ENCODE measurements at places on chromosomes 7 and 10. TPM values are rescaled to one million over a fixed set of nuclear protein-coding genes. Genes with fewer than 3 reads are reported as not detected.

GRCh38 chr10:34384372-34384771 is 430.7 kb downstream of the PARD3 start:
- H3K27me3 ChIP-seq = no peaks in the 10 kb centered on the region
- no peak for DNase-seq
- no peak overlapping the region for H3K4me3 ChIP-seq
- no peaks in the 10 kb centered on the region for H3K36me3 ChIP-seq
- no peaks in the 10 kb centered on the region for H3K4me1 ChIP-seq

DNA sequence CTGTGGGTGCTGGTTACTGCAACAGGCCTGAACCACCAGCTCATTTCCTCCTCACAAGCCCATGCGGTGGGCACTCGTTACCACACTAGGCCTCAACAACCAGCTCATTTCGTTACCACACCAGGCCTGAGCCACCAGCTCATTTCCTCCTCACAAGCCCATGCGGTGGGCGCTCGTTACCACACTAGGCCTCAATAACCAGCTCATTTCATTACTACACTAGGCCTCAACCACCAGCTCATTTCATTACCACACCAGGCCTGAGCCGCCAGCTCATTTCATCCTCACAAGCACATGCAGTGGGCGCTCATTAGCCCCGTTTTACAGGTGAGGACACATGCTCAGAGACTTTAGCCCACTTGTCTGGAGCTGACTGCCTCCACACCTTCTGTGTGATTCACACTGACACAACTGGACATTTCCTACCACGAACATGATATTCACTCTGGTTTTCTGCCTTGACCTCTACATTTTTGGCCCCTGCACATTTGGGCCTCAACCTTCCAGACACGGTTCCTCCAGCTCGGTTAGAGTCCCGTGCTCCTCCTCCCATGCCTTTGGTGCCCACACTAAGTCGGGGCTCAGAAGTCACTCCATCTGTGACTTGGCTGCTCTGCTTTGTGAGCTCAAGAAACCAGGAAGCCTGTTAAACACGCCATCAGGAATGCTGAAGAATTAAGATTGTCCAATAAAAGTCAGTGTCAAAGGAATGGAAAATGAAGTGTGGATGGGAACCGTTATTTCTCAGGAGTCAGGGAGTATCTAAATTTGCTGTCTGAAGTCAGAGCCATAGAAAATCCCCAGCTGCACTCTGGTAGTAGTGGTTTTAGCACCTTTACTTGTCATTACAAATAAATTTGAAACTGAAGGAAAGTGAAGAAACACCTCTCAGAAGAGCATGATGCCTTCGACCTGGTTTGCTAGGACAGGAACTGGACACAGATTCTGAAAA is 55.8 kb upstream of the LANCL2 start:
- peaks cover 36% of the 10 kb centered on the region for H3K27me3 ChIP-seq
- no peaks in the 10 kb centered on the region for H3K36me3 ChIP-seq
- no peak for DNase-seq
- no peaks in the 10 kb centered on the region for H3K4me1 ChIP-seq

GRCh38 chr10:68963151-68963550 is 7.2 kb downstream of the DDX21 start:
- peaks cover 10% of the 10 kb centered on the region for H3K4me1 ChIP-seq
- peaks cover 97% of the 10 kb centered on the region for H3K36me3 ChIP-seq
- no peaks in the 10 kb centered on the region for H3K27me3 ChIP-seq
- no peak for DNase-seq

DNA sequence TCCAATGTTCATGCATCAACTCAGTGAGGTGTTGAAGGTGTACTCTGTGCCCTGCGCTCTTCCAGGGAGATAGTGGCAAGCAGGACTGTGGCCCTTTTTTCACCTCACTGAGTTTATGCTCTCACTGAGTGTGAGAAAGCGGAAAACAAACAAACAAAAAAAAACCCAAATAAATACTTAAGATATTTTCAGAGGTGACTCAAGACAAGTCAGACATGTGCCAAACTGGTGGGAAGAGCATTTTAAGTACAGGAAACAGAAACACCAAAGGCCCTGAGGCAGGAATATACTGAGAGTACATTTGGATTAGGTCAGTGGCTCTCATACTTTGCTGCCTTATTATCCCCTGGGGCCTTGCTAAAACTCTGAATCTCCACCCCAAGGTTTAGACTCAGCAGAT is 111.9 kb upstream of the IGFBP3 start:
- no peak for DNase-seq
- H3K4me1 ChIP-seq = no peaks in the 10 kb centered on the region
- H3K27me3 ChIP-seq = no peaks in the 10 kb centered on the region
- H3K36me3 ChIP-seq = no peaks in the 10 kb centered on the region
- no peak overlapping the region for H3K4me3 ChIP-seq

- H3K27ac ChIP-seq = no peak overlapping the region
- H3K27me3 ChIP-seq = no peaks in the 10 kb centered on the region
- H3K36me3 ChIP-seq = no peaks in the 10 kb centered on the region
- H3K4me3 ChIP-seq = no peak overlapping the region
- no peak for DNase-seq
These were observed 103.8 kb downstream of the TCF7L2 start for GRCh38 chr10:113053881-113054280.

DNA sequence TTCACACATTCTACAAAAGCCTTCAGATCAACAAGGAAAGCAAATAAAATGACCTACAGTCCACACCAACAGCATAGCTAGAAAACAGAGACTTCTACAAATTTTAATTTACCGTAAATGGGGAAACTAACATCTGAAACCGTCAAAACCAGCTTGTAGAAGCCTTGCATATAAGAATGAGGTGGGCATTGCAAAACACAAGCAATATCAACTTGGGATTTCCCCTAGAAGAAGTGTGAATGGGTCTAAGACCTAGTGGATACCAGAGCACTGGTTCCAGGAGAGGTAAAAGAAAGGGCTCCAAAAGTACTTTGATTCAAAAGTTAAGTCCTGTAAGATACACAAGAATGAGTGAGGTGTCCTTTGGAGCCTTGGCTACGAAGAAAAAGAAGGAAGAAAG is 18.7 kb downstream of the RTKN2 start:
- H3K36me3 ChIP-seq = no peaks in the 10 kb centered on the region
- no peaks in the 10 kb centered on the region for H3K27me3 ChIP-seq
- no peak overlapping the region for H3K4me3 ChIP-seq
- no peak for DNase-seq
- H3K4me1 ChIP-seq = no peaks in the 10 kb centered on the region

- H3K4me1 ChIP-seq = no peaks in the 10 kb centered on the region
- H3K27ac ChIP-seq = no peak overlapping the region
- no peak for DNase-seq
- H3K27me3 ChIP-seq = no peaks in the 10 kb centered on the region
- no peak overlapping the region for H3K4me3 ChIP-seq
These were observed 181.0 kb upstream of the MDFIC start for GRCh38 chr7:114740941-114741340.

GRCh38 chr10:112442063-112442462 is 4.7 kb downstream of the ZDHHC6 start:
- H3K27me3 ChIP-seq = no peaks in the 10 kb centered on the region
- no peak for DNase-seq
- H3K4me1 ChIP-seq = peaks cover 5% of the 10 kb centered on the region

- peaks cover 67% of the 10 kb centered on the region for H3K36me3 ChIP-seq
- no peak overlapping the region for H3K4me3 ChIP-seq
- no peaks in the 10 kb centered on the region for H3K27me3 ChIP-seq
- H3K27ac ChIP-seq = no peak overlapping the region
These were observed 33.0 kb downstream of the GTF2I start for GRCh38 chr7:74690474-74690873.

- H3K27me3 ChIP-seq = no peaks in the 10 kb centered on the region
- DNase-seq = no peak
- no peaks in the 10 kb centered on the region for H3K36me3 ChIP-seq
- H3K4me3 ChIP-seq = no peak overlapping the region
- no peak overlapping the region for H3K27ac ChIP-seq
- H3K4me1 ChIP-seq = peaks cover 4% of the 10 kb centered on the region
These were observed 80.9 kb upstream of the DNAJB12 start for GRCh38 chr10:72435570-72435969.

DNA sequence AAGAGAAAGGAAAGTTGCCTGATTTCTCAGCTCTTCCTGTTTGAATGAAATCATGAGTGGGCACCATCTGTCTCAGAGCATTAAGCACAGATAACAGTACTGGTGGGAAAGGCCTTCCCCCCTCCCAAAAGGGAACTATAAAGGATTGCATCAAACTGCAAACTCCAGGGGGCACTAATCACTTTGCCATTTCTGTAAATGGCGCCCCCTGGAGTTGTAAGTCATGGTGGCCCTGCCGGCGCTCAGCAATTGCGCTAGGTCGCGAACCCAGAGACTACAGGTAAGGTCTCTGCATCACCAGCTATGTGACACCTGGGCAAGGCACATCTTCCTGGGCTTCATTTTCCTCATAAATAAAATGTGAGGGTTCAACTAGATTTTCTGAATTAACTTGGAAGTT is 11.1 kb downstream of the LRRC4 start:
- H3K36me3 ChIP-seq = peaks cover 70% of the 10 kb centered on the region
- H3K27ac ChIP-seq = no peak overlapping the region
- H3K4me3 ChIP-seq = no peak overlapping the region
- DNase-seq = peak; percentile 86
- peaks cover 8% of the 10 kb centered on the region for H3K4me1 ChIP-seq

DNA sequence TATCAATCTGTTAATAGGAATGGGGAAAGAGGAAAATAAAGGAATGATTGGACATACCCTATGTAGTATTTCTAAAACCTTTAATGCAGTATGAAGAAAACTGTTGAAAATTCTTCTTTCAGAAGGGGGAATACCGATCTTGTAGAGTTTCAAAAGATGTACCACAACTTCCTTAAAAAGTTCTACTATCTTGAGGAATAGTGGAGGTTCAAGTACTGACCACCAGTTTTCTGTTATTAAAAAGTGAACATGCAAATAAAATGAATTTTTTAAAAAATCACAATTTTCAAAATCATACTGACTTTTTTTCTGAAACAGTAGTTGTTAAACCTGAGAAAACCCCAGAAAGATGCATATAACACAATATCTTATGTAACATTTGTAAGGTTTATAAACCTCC is 86.5 kb downstream of the HERC4 start:
- no peak overlapping the region for H3K4me3 ChIP-seq
- H3K27me3 ChIP-seq = no peaks in the 10 kb centered on the region
- H3K27ac ChIP-seq = no peak overlapping the region
- peaks cover 41% of the 10 kb centered on the region for H3K36me3 ChIP-seq

DNA sequence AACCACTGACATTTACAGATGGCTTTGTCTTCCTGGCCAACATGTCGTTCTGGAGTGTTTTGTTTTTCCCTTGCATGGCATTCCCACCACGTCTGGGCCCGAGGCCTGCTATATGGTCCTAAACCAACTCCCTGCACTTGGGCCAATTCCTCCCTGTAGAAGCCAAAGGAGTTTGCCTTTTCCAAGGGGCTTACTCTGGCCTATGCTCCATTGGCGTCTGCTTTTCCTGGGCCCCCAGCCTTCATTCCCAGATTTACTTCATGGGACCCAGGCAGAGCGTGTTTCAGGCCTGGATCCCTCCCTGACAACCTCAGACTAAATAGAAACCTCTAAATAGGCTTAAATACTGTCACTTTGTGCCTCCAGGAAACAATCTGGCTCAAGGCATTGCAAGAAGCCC is 60.7 kb downstream of the MINDY4 start:
- H3K4me1 ChIP-seq = no peaks in the 10 kb centered on the region
- H3K27me3 ChIP-seq = no peaks in the 10 kb centered on the region
- no peak for DNase-seq
- no peak overlapping the region for H3K27ac ChIP-seq
- H3K36me3 ChIP-seq = peaks cover 17% of the 10 kb centered on the region

DNA sequence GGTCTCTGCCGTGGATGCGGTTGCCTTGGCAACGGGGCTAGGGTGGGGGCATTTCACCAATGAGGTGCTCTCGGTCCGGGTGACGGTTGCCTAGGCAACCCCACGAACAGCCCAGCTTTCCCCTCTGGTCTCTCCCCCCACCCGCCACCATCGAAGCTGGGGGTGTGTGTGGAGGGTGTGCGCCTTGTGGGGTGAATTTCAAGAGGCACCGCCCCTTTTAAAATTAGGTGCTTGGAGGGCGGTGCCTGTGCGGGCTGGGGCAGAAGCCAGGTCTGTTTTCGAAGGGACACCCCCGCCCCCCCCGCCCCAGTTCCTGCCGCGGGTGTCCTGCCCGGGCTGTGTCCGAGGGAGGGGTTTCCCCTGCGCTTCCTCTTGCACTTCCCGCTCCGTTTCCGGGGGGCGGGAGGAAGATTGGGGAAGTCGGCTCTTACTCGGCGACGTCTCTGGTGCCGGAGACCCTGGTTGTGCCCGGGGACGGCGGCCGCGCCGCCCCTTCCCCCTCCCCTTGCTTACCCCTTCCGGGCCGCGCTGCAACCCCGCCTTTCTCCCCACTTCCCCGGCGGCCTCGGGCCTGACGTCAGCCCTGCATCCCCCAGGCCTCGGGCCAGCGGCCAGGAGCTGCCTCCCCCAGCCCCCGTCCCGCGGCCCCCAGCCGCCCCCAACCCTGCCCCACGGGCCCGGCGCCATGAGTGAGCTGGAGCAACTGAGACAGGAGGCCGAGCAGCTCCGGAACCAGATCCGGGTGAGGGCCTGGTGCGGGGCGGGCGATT is 2.2 kb downstream of the GNB2 start:
- peak overlapping the region; percentile 99 for H3K4me3 ChIP-seq
- peaks cover 4% of the 10 kb centered on the region for H3K4me1 ChIP-seq
- peak overlapping the region; percentile 45 for H3K27ac ChIP-seq
- no peaks in the 10 kb centered on the region for H3K27me3 ChIP-seq
- peaks cover 45% of the 10 kb centered on the region for H3K36me3 ChIP-seq
- peak; percentile 89 for DNase-seq

DNA sequence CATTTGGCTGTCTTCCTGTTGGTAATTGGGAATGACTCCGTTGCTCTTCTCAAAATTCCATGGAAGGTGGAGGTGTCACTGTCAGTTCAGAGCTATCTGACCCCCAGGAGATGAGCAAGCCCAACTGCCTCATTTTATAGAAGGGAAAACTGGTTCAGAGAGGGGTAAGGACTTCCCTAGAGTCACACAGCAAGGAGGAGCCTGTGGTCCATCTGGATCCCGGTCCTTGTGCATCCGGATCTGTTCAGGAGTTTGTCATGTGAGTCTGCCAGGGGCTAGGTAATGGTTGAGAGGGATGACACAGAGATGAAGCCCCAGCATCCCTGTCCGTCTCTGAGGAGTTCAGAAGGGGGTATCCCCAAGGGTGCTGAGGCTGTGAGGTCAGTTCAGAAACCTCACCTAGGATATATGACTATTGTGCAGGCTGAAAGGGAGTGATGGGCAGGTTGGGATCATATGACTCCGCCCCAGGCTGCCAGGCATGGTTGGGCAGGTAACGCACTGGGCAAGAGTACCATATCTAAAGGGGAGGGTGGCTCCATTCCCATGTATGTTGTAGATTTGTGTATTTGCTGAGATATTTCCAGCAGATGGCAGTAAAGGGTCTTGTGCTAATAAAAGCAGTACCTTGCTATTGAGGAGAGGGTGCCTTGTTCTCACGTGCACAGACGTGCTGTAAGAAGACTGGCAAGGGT is 16.0 kb upstream of the SLC29A3 start:
- no peaks in the 10 kb centered on the region for H3K36me3 ChIP-seq
- DNase-seq = peak; percentile 52
- no peak overlapping the region for H3K27ac ChIP-seq
- H3K27me3 ChIP-seq = peaks cover 7% of the 10 kb centered on the region
- peaks cover 9% of the 10 kb centered on the region for H3K4me1 ChIP-seq
- H3K4me3 ChIP-seq = no peak overlapping the region

Gene PRKCQ
- polyA plus RNA-seq = 11.9 TPM

Gene SLC29A3
- polyA plus RNA-seq = 4.5 TPM

Gene NME8
- polyA plus RNA-seq = not detected

Gene CH25H
- not detected for polyA plus RNA-seq

Gene AGMO
- 0.85 TPM for polyA plus RNA-seq

Data from K562 (cell line).